ENCODE measurements at places on chromosomes 11 and 22.

DNA sequence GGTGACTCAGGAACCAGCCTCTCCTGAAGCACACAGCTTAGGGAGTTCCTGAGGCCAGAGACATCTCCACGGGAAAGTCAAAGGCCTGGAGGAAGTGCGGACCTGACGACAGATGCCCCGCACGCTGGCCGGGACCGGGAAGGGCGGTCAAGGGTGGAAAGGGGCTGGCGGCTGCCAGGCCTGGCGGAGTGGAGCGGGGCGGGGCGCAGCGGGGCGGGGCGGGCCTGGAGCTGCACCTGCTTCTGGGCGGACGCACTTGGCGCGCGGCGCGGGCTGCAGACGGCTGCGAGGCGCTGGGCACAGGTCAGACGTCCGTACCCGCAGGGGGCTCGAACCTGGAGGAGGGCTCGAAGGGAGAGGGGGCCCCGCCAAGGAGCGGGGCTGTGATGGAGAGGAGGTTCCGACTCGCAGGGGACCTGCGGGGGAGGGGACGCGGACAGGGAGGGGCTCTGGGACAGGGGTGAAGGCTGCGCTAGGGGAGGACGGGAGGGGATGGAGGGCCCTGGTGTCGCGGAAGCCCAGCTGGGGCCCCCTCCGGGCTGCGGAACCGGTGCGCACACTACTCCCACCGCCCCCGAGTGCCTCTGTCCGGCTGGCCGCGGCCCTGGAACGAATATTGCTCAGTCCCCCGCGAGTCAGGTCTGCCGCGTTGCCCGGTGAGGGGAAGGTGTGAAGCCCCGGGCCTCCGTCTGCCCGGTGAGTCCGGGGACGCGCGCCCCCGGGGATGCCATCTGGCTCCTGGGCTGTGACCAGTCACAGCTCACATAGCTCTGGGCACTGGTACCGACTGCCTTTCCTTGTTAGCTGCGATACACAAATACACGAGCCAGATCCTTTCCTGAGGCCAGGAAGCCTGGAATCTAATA lies at the start of gene TMEM45B:
TSS of gene TMEM45B (plus strand) at position 253 of the 866 bp plus-strand sequence. CDS start 36,635 bp downstream, outside the sequence.
- no peak for DNase-seq

- DNase-seq: no peak
Observed at GRCh38 chr11:105227363-105227762, 87.8 kb upstream of the CARD18 start.

DNA sequence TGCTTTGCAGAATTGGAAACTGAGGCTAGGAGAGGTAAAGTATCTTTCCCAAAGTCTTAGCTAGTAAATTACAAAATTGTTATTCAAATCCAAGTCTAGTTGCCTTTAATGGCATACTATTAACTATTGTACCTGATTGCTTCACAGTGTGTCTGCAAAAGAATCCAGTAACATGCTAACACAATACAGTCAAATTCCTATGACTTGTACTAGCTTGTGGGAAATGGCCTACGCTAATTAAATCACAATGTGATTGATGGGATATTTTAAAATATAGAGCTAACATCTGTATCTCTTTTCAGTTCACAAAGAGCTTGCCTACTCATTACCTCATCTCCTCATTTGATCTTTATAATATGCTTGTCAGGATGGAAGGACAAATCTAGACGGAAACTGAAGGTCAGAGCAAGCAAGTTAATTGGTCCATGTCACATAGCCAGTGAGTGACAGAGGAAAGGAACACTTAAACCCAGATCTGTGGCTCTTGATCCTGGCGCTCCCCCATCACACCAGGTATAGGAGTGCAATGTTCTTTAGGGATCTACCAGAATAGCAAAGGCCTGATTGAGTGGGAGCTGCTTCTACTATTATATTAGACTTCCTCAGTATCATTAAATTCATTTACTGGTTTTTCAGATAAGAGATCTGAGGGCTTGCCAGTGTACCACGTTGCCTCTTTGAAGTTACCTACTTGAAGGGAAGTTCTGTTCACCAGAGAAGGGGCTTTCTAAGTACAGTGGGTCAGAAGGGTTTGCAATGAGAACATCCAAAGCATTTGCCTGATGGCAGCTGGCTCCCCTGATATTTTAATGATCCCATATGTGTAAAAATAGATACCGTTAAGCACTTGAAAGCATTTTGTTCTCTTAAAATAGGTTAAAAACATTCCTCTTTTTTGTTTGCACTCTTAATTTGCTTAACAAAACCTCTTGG lies 213.6 kb upstream of the SESN3 start:
- DNase-seq: no peak

- DNase-seq: no peak
Observed at GRCh38 chr11:126464796-126465195, 109.3 kb downstream of the ST3GAL4 start.

- no peak for DNase-seq
Observed at GRCh38 chr22:39233710-39234471, 10.9 kb downstream of the PDGFB start.
